Peyer's patch (tissue), 4 donors: ENCODE measurements at places on chromosomes 3 and 15. TPM values are rescaled to one million over a fixed set of nuclear protein-coding genes. Genes with fewer than 3 reads are reported as not detected.

DNA sequence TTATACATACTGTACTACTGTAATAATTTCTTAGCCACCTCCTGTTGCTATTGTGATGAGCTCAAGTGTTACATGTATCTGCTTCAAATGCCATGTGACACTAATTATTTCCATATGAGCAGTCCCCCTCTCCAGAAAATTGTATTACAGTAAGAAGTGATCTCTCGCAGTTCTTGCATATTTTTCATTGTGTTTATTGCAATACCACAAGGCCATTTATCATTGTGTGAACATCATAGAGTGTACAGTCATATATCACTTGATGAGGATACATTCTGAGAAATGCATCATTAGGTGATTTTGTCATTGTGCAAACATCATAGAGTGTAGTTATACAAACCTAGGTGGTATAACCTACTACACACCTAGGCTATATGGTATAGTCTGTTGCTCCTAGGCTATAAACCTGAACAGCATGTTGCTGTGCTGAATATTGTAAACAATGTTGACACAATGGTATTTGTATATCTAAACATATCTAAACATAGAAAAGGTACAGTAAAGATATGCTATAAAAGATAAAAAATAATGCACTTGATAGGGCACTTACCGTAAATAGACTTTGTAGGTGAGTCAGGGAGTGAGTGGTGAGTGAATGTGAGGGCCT, 189.6 kb upstream of the MLF1 start:
- DNase-seq, result no peak

GRCh38 chr15:97316362-97316761, 644.1 kb upstream of the ARRDC4 start:
- DNase-seq, result no peak

The GABRA5 gene
- total RNA-seq, result not detected

GRCh38 chr3:39809181-39809994, at the start of gene MYRIP:
TSS of gene MYRIP (plus strand) at chr3:39809609. CDS start at chr3:39900817, 91,208 bp downstream.
- peak; percentile 84 for DNase-seq

The VPS8 gene
- total RNA-seq, result 56.2 TPM

The SCAMP5 gene
- 42.3 TPM for total RNA-seq

GRCh38 chr3:16419640-16420241, 93.8 kb downstream of the RFTN1 start:
- no peak for DNase-seq

GRCh38 chr3:174940151-174940550, 81.0 kb downstream of the NAALADL2 start:
- no peak for DNase-seq

The TRIM42 gene
- not detected for total RNA-seq

- no peak for DNase-seq
These were observed 482.4 kb downstream of the ROBO1 start for GRCh38 chr3:79285380-79285779.

DNA sequence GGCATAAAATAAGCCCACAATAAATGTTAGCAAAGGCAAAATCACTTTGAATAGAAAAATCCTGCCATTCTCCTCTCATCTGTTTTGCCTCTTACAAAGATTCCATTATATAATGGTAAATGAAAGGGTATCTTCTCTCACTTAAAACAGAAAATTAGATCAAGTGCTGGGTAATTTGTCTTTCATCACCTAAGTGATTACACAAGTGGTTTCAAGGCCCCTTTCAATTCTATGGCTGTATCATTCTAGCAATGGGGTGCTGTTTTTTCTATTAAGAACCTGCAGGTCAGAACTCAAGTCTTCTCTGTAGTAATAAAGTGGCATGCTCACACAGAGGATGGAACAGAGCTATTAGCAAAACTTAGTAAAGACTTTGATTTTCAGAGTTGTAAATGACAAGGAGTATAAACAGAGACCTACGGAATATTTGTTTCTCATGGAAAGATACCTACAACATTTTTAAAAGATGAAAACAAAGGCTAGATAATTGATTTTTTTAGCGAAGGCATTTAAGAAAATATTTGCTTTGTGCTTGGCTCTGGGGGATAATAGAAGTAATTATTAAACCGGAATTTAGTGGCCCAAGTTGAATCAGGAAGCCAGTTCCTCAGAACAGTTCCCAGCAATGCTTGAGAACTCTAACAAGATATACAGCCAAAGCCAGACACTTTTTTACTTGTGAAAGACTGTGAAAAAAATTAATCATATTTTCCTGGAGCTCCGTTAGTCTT, 137.4 kb downstream of the CMSS1 start:
- DNase-seq, result no peak

GRCh38 chr3:162842549-162843216, 1346.1 kb downstream of the OTOL1 start:
- DNase-seq, result no peak

DNA sequence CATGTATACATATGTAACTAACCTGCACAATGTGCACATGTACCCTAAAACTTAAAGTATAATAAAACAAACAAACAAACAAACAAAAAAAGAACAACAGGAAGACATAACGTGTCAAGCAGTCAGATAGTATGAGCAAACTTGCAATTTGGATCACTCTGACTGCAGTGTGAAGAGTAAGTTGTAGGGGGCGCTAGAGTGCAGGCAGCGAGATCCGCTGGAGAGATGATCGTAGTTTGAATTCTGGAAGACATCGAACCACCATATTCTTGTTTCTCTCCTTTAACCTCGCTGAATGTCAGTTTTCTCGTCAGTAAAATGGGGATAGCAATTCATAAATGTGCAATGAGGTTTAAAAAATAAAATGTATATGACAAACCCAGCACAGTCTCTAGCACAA, 165.2 kb upstream of the LMCD1 start:
- DNase-seq, result no peak

- DNase-seq, result no peak
These were observed 61.7 kb downstream of the AGTR1 start for GRCh38 chr3:148759430-148759829.

DNA sequence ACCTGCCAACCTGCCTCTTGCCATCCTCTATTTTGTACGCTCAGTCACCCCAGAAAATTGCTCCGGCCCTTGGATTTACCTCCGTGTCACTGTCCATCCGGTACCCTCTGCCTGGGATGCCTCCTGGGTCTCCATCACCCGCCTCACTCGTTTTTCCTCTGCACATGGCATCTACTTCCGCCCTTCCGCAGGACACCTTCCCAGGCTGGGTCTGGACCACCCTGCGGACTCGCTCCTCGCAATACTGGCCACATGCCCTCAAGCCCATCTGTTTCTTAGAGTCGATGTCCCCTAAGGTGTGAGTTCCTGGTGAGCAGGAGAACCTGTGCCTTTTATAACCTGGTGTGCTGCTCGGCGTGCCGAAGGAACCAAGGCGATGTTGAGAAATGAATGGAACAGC, 58.5 kb downstream of the APBA2 start:
- peak; percentile 19 for DNase-seq

The PRR20G gene
- total RNA-seq, result not detected

- no peak for DNase-seq
These were observed 255.2 kb downstream of the LSAMP start for GRCh38 chr3:116190095-116190494.

DNA sequence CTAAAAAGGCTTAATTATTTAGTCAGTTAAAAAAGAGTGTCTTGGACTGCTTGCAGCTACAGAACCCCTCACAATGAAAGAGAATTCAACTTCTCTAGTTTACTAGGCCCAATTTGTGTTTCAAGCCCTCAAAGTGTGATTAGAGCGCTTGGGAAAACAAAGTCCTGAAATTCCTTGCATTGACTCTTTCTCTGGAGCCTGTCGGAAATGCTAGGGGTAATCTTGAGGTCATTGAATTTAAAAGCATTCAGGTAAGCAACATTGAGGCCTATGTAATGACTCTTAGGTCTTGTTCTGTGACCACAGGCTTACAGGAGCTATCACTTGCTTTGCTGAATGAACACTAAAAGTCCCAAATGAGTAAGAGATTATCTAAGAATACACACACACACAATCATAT, 186.0 kb downstream of the NLGN1 start:
- no peak for DNase-seq
